ENCODE measurements at places on chromosomes 3 and 15.

GRCh38 chr3:86175593-86176444, 815.1 kb downstream of the VGLL3 start:
- DNase-seq = no peak

DNA sequence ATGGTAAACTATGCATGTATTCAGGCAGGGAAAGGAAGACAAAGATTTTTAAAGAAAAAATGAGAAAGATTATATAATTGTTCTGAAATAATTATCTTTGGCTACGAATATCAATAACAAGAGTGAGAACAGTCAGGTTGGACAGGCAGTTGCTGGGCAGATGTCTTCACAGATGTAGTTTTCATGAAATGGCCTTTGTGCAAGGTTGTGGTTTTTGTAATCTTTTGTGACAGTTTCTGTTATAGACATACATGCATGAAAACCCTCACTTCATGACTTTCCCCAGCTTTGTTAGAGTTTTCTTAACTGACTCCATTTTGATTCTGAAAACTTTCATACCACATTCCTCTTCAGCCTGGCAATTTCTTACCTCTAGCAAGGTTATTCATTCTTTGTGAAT, 34.9 kb upstream of the SLC25A36 start:
- DNase-seq = no peak

DNA sequence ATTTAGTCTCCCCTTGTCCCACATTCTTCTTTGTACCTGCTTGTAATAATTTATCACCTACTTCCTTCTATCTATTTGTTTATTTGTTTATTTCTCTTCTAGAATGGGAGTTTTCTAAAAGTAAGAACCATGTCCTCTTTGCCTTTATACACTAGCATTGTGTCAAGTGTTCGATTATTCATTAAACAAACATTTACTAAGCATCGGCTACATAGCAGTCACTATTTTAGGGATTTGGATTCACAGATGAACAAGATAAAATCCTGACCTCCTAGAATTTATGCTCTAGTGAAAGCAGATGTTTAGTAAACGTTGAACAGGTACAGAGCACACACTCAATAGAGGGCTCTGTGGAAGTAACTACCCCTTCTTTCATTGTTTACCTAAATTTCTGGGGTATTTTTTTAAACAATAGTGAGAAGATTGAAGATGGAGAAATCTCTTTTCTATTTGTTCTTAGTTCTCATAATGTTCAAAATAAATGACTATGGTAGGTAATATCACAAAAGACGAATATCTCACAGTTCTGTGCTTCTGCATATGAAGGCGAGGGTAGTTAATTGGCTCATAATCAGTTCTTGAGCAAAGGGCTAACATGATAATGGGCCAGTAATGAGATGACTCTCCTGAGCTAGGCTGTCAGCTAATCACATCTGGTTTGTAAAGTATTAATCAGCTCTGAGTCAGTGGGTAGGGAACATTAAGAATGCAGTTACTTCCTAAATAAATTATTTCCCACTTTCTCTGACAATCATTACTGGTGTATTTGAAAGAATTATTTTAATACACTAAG, 111.9 kb downstream of the SLC9A9 start:
- DNase-seq = no peak

DNA sequence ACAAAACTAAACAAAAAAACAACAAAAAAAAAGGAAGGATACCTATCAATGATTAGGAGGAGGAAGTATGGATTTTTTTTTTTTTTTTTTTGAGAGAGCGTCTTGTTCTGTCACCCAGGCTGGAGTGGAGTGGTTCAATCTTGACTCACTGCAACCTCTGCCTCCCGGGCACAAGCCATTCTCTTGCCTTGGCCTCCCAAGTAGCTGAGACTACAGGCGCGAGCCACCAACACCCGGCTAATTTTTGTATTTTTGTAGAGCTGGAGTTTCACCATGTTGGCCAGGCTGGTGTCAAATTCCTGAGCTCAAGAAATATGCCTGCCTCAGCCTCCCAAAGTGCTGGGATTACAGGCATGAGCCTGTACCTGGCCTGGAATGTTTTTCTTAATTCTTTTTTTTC, 195.8 kb downstream of the CBLB start:
- DNase-seq = no peak

- DNase-seq = no peak
These were observed 148.2 kb downstream of the ADAMTS9 start for GRCh38 chr3:64539451-64540196.

DNA sequence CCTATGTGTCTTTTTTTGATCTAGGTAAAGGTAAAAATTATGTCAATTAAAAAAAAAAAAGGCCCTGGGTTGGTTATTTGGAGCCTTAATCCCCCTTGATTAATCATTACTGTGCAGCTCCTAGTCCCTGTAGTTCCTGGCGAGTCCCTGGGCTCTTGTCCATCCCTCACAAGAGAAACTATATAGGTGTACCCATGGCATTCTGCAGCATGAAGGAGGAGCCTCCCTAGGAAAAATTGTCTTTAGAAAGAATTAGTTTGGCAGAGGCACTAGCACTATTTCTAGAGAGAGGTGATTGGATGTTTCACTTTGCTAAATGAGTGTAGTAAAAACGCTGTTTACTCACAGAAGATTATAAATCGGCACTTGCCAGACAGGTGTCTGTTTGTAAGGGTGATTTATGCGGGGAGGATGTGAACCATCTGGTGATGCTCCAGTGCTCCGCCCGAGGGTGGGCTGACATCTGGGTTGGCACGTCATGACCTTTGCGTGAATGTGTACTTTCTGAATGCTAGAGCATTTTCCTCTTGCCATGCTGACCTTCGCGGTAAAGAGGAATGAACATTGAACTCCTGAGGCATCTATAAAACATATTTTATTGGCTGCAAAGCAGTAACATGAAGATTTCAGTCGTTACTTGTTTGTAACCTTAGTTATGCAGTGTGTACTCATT, 12.6 kb downstream of the PLCL2 start:
- DNase-seq = peak; percentile 96
